ENCODE measurements at places on chromosomes 5 and 9. TPM values are rescaled to one million over a fixed set of nuclear protein-coding genes. Genes with fewer than 3 reads are reported as not detected.

The NHP2 gene
- total RNA-seq, result 354 TPM

GRCh38 chr5:83219495-83219894 is 142.1 kb downstream of the XRCC4 start:
- DNase-seq, result no peak
- peaks cover 2% of the 10 kb centered on the region for H3K36me3 ChIP-seq
- no peaks in the 10 kb centered on the region for H3K27me3 ChIP-seq
- no peak overlapping the region for H3K27ac ChIP-seq
- no peaks in the 10 kb centered on the region for H3K4me1 ChIP-seq
- no peak overlapping the region for H3K4me3 ChIP-seq

DNA sequence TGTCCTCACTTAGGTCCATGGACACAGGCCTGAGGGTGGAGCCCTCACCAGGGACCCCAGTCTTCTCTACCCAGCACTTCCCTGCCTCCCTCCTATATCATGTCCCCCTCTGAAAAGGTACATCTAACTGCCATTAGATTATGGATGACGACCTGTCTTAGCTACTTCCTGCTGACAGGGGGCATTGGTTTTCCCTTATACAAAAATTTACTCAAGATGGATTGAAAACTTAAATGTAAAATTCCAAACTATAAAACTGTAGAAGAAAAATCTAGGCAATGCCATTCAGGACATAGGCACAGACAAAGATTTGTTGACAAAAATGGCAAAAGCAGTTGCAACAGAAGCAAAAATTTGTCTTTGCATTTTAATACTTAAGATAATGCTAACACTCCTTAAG is 623.2 kb upstream of the FAM174A start:
- H3K36me3 ChIP-seq, result no peaks in the 10 kb centered on the region
- H3K27me3 ChIP-seq, result no peaks in the 10 kb centered on the region
- no peak for DNase-seq
- no peak overlapping the region for H3K4me3 ChIP-seq
- no peak overlapping the region for H3K27ac ChIP-seq

DNA sequence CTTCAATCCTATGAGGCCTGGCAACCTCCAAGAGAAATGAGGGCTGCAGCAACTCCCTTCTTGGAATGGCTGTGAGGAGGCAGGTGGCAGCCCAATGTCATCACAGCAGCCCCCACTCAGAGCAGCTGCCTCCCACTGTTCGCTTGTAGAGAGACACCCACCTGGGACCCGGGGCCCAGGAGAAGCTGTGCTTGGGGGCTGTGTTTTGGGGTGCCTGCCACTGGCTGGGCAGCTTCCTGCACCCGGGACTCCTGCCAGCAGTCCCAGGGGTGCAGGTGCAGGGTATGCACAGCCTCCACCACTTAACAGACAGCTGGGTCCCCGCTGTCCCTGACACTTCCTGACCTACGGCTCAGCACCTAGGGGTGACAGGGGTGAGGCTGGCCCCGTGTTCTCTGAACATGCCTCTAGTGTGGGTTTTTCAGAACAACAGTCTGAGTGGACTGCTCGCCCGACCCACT is 26.2 kb downstream of the NIPAL4 start:
- H3K4me3 ChIP-seq, result no peak overlapping the region
- H3K4me1 ChIP-seq, result peaks cover 3% of the 10 kb centered on the region
- no peaks in the 10 kb centered on the region for H3K36me3 ChIP-seq
- peaks cover 4% of the 10 kb centered on the region for H3K27me3 ChIP-seq
